ENCODE measurements at places on chromosomes 2 and 18. TPM values are rescaled to one million over a fixed set of nuclear protein-coding genes. Genes with fewer than 3 reads are reported as not detected.
A peak's percentile ranks its signal among the peaks of the same experiment; 100 is the strongest.

DNA sequence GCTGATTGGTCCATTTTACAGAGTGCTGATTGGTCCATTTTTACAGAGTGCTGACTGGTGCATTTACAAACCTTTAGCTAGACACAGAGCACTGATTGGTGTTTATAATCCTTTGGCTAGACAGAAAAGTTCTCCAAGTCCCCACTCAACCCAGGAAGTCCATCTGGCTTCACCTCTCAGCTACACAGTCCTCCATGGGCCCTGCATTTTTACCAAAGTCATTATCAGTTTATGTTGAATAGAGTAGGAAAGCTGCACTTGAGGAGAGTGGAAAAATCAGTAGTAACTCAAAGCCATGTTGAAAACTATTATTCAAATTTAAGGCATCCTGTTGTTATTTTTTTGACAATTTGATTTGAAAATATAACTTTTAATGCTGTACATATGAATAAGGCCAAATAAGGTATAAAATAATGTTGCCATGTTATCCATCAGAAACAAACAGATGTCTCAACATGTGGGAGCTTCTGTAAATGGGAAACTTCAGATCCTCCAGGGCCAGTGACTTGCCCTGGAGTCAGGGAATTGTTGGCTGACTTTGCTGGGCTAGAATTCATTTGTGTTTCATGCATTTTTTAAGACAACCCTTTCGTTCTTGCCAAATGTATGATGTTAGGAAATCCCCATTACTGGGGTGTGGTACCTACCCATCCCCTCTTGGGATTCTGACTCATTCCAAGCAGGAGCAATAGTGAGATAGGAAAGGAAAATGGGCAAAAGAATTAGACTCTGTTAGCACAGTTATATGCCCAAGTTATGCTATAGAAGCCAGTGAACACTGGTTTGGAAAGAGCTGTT, 37.8 kb upstream of the CCDC195 start:
- DNase-seq = peak; percentile 81

DNA sequence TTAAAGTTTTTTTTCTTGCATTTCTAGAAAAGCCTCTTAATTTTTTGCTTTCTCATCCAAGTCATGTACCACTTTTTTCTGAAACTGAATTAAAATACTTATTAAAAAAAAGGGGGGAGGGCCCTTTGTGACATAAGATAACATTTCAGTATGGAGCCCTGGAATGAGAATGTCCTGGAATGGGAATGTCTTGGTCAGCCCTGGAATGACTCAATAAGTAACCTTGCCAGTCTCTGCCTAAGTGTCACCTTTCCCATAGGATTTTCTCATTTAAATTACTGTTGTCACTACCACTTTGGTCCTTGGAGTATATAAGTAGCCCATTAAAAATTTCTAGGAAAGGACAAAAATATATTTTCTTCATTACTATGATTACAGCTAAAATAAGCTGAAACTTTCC, 4.7 kb downstream of the UBXN2A start:
- no peak for DNase-seq

DNA sequence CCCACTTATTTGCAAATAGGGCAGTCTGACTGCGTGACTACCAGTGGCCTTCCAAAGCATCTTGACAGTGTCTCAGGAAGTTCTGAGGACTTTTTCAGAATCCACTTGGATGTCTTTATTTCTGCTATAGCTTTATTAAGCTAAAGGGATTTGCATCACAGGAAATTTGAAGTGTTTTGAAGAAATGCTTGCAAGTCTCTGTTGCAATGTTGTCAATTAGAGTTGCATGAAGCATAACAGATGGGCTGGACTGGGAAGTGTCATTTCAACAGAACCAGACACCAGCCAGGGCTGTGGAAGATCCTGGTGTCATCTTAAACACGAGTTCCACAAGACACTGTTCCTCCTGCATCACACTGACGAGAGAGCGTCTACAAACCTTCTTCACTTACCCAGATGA, 224.5 kb downstream of the EN1 start:
- DNase-seq = no peak

DNA sequence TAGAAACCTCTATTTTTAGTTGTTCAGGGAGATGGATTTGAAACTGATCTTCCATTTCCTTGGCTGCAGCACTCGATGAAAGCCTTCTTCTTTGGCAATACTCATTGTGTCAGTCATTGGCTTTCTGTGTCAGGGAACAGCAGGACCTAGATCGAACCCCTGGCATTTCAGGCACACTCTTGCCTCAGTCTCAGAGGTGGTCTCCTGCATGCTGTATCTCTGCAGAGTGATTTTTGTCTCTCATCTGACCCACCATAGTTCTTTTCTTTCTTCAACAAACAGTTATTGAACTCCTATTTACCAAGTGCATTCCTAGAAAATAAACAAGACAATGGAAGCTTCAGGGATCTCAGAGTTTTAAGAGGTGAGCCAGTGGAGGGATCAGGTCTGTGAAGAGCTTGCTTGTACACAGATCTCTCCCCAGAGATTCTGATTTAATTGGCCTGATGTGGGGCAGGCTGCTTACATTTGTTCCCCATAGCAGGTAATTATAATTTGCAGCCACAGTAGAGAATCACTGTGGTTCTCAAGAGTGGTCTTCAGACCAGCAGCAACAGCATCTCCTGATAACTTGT, 473.1 kb upstream of the TCF4 start:
- no peak for DNase-seq

GRCh38 chr2:224492531-224492930, 90.6 kb upstream of the FAM124B start:
- no peak for DNase-seq

DNA sequence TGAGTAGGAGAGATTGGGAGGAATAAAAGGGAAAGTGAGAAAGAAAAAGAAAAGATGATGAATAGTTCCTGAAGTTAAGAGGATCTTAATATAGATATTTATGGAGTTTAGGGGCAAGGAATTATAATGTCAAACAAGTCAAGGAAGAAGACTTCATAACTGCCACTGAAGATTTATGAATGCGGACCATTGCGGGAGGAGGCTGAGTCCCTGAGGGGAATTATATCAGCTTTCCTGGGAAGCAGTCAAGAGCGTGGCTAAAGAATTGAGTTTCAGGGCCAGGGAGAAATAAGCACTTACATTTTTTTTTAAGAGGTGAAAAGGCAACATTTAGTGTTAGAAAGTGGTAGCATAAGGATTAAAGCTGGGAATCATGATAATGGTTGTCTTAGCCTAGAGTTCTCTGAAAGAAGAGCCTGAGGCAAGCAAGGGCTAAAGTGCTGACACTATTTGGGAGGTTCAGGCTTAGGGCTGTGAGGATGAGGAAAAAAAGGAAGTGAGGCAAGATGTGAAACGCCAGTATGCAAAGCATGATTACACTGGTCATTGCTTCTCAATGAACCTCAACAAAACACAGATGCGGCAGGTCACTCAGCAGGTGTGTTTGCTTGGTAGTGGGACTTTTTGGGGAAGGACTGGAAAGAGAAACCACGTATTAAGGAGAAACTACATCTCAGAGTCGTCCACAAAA, 217.1 kb downstream of the SLC4A3 start:
- DNase-seq = no peak

- DNase-seq = no peak
Measured at GRCh38 chr2:62471816-62472215, 34.2 kb downstream of the TMEM17 start.

GRCh38 chr2:41963661-41964525, 83.9 kb upstream of the PKDCC start:
- peak; percentile 58 for DNase-seq

DNA sequence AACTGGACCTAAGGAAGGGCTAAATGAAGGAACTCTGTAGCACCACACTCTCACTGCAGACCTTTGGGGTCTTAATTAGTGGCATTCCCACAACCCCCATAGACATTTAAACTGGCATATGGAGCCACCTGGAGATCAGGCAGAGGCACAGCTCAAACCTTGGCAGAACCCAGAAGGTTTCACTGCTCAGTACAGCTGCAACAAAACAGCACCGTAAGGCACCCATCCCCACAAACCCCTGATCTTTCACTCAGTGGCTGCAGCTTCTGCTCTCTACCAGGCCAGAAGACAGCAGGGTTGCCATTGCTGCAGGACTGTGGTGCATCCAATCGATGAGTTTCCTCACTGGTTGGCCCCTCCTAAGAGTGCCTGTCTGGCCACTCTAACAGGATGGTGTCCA, 361.6 kb upstream of the VRK2 start:
- no peak for DNase-seq

DNA sequence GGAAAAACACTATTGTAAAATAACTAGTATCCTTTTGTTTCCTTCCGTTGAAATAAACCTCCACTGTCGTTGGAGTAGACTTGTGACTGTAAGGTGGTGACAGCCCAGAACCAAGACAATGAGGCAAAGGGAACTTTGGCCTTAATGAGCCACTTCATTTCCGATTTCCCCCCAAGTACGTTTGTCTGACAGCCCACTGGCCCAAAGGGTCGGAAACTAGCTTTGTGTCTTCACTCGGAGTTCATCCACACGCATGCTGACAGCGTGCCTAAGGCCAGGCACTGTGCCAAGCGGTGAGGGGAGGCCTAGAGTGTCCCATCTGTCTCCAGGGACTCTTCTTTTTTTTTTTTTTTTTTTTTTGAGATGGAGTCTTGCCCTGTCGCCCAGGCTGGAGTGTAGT, 21.0 kb downstream of the HJURP start:
- DNase-seq = peak; percentile 45

GRCh38 chr2:232779934-232780333, 3.6 kb upstream of the KCNJ13 start:
- no peak for DNase-seq

DNA sequence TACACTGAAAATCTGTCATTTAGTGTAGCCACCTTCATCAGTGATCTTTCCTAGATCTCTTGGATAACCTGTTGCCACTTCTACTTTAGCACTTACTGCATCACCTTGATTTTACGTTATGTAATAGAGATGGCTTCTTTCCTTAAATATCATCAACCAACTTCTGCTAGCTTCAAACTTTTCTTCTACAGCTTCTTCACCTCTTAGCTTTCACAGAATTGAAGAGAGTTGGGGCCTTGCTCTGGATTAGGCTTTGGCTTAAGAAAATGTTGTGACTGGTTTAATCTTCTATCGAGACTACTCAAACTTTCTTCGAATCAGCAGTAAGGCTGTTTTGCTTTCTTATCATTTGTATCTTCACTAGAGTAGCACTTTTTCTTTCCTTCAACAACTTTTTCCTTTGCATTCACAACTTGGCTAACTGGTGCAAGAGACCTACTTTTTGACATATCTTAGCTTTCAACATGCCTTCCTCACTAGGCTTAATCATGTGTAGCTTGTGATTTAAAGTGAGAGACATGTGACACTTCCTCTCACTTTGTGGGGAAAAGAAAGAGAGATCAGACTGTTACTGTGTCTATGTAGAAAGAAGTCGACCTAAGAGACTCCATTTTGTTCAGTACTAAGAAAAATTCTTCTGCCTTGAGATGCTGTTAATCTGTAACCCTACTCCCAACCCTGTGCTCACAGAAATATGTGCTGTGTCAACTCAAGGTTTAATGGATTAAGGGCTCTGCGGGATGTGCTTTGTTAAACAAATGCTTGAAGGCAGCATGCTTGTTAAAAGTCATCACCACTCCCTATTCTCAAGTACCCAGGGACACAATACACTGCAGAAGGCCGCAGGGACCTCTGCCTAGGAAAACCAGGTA, 99.6 kb downstream of the ATL2 start:
- DNase-seq = no peak

- no peak for DNase-seq
Measured at GRCh38 chr2:219182331-219183150, 4.5 kb downstream of the RETREG2 start.

DNA sequence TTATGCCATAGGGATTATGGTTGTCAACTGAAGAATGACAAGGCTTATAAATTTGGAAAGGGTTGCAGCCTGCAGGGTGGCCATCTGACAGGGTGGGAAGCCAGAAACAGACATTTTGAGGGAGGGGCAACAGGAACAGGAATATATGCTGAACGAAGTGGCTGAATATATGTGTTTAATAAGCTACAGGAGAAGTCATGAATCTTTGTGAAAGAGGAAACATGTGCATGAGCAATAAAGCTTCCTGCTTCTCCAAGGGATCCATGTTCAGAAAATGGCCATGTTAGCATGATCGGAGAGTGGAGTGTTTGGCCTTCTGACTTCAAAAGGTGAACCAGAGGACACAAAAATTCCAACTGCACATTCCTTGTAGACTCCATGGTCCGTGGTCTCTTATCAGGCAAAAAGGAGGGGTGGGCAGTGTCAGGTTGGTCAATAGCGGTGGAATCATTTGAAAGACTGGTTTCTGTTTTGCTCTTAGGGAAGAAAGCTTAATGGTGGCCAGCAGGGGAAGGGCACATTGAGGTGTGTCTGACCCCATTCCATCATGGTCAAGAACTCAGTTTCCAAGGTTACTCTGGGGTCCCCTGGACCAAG, 144.1 kb downstream of the SOCS6 start:
- DNase-seq = no peak

DNA sequence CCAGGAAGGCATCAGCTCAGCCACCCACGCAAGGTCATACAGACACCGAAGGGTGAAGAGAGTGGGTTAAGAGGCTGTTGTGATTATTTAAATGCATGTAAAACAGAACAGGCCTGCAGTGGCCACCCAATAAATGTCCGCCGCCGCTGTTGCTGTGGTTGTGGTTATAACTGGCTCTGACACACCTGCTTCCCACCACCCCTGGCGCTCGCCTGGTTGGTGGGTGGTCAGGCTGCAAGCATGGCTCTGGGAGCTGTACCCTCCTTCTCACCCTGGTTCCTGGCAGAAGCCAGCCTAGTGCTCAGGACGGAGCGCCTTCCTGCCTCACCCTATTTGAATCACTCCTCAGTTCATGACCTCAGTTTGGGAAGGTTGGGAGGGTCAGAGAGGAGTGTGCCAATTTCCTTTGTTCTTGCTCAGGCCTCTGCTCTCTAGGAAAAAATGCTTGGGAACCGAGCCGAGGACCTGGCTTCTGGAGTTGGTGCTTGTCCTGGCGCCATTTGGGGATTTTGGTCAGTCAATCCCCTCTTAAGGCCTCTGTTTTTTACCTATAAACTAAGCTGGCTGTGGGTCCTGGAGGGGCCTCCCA, 5.3 kb upstream of the CRYBA2 start:
- DNase-seq = no peak

- DNase-seq = no peak
Measured at GRCh38 chr2:128721096-128721495, 402.4 kb upstream of the HS6ST1 start.

GRCh38 chr18:79644006-79644665, 35.5 kb upstream of the CTDP1 start:
- peak; percentile 67 for DNase-seq

Gene CELF4
- polyA plus RNA-seq = 2.1 TPM

Gene ALPG
- polyA plus RNA-seq = not detected

Gene KRTCAP3
- polyA plus RNA-seq = 4.9 TPM

Gene SP5
- polyA plus RNA-seq = not detected

Gene MRPL30
- 33.7 TPM for polyA plus RNA-seq

Gene ENOSF1
- polyA plus RNA-seq = 72.0 TPM

Gene RTP5
- polyA plus RNA-seq = not detected

Gene TMEM247
- not detected for polyA plus RNA-seq

Gene PROKR1
- polyA plus RNA-seq = not detected

Gene WDR54
- polyA plus RNA-seq = 132 TPM

Gene LYPD6B
- polyA plus RNA-seq = 5.7 TPM

Gene BOLL
- polyA plus RNA-seq = 0.21 TPM
